ENCODE measurements at places on chromosomes 4 and X.

GRCh38 chr4:112099701-112100297, 45.5 kb upstream of the FAM241A start:
- no peak for DNase-seq

DNA sequence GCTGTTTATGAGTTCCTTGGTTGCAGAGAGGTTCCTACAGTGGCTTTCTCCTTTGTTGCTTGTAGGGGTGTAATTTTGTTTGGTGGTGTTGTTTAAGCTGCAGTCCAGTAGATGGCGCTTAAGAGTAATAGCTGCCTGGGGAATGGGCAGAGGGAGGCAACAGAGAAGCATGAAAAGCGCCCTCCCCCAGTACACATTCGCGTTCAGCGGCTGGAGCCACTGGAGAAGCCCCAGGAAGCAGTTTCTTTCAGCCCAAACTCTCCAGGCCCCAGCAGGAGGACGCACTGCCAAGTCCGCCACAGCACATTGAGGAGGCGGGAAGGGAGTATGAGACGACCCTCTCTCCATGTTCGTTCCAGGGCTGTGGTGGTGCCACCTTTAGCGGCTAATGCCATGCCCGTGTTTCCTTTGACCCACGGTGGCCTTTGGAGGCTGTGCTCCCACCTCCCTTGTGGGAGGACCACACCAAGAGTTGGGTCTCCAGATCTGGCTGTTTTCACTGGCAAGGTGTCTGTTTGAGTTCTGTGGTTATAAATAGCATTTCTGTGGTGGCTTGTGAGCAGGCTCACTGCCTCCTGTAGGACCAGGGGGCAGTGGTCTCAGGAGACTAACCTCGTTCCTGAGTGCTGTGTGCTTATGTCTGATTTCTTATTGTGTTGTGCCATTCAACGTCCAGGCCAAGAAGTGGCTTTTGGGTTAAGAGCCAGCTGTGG, 252.3 kb downstream of the ARHGAP10 start:
- DNase-seq, result no peak

DNA sequence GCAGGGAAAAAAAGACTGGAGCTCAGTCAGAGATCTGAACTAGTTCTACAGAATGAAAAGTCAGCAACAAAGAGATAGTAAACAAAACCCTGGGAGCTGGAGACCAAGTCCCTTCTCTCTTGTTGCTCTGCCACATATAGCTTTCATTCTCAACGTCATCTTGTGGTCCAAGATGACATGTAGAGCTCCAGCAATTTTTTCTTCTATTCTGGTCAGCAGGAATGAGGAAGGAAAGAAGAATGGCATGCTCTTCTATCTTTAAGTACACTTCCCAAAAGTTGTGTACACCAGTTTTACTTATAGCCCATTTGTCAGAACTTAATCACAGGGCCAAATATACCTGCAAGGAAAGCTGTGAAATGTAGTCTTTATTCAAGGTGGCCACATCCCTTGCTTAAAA, 45.6 kb downstream of the RAP2C start:
- no peak for DNase-seq

DNA sequence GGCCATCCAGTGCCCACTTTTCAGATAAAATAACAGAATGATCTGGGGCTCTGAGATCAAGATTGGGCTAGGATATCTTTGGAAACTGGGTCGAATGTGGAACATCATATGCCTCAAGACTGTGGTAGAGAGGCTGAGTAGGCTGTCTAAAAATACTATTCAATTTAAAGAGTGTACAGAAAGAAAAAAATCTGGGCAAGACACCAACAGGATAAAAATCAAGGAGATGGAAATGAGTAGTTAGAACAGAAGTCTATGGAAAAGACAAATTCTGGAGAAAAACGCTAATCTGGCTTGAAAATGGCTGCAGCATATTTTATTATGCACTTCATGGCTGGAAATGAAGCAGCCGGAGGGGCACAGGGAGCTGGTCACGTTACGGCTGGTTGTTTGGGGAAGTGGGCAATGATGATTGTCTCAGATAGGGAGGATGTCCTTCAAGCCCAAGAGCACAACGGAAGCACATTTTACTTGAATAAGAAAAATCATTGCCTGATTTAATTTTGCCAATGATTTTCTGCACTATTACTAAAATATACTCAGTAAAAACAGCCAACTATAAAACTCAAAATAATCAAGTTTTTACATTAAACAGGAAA, 27.1 kb upstream of the MAPK10 start:
- no peak for DNase-seq

DNA sequence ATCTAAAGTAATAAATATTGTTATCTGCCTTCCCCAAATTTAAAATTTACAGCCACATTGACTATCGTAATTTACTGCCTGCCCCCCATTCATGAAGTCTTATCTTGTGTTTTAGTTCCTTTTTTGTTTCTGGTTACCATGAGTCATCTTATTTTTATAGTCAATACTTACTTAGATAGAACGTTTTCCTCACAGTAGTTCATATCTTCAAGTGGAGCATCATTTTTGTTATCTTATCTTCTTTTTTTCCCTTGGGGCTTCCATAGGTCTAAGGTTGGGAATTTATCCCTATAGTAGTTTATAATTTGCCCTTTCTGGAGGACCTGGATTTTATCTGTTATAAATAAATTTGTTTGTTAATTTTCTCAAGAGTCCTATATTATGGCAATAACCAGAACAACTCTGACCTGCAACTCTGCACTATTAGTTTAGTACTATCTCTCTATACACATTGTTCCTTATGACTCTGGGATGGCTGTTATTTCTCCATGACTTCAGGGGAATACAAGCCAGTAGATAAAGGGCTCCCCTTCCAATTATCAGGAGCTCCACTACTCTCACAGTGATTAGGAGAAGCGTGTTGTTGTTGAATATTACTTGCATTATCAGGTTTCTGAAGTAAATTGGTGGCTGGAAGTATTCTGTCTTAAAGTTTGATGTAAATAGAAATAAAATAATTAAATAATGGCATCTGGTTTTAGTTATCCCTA, 330.6 kb downstream of the GALNTL6 start:
- DNase-seq, result no peak

- DNase-seq, result no peak
These were observed 13.8 kb upstream of the MAN2B2 start for GRCh38 chr4:6561173-6561516.

GRCh38 chr4:146915132-146915531, 30.5 kb downstream of the TTC29 start:
- DNase-seq, result no peak

GRCh38 chr4:128917781-128918180, 108.3 kb downstream of the JADE1 start:
- DNase-seq, result no peak

DNA sequence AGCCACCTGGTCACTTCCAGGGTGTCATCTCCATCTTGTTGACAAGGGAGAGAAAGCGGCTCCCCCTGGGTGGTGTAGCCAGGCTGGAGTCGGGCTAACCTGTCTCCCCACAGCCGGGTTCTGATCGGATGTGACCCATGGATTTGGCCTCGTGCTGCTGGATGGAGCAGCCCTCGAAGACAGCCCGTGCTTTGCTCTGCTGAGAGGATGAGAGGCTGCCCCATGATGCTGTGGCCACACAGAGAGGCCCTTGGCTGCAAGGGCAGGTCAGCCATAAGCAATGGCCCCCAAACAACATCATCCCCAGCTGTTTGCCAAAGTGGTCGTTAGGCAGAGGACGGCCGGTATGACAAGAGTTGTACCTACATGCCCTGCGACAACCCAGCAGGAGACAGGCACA, 106.6 kb downstream of the HMX1 start:
- no peak for DNase-seq

- DNase-seq, result no peak
These were observed 1.2 kb downstream of the PHF8 start for GRCh38 chrX:54043056-54043455.

DNA sequence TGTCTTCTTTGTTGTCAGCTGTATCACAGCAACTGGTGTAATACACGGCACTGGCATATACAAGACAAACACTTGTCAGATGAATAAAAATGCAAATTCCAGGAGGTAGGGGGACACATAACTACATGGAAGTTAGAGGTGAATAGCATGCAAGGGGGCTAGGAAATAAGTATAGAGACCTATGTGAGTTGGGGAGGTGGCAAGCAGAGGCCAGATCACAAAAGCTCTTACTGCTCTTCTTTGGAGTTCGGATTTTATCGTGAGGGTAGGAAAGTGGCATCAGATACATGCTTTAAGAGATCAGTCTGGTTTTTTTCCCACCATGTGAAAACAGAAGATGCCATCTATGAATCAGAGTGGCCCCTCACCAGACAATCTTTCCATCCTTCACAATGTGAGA, 2.8 kb upstream of the SRP72 start:
- DNase-seq, result no peak

DNA sequence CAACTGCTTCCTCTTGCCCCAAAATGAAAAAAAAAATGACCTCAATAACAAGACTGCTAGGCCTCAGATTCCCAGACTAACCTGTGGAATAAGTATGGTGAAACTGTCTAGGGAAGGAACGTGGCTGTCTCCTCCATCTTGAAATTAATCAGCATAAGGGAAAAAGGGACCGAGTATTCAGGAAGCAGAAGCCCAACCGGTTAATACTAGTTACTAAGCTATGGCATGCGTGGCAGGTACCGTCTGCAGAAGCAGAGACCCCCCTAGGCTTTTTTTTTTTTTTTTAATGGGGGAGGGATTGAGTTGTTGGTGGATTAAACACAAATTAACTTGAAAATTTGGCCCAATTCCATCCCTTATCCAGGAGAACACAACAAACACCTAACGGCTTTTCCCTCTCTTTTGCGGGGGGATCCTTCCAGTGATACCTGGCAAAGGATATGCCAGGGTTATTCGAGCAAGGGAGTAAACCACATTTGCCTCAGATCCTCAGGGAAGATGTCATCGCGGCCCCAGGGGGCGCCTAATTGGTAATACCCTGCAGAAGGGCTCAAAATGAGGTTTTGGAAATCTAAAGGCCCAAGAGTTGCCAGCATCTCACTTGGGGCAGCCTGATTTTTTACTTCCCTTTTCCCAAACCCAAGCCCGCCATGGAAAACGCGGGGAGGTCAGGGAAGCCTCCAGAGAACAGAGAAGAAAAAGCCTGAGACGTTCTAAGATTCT, 893 bp downstream of the RLIM start:
- no peak for DNase-seq

DNA sequence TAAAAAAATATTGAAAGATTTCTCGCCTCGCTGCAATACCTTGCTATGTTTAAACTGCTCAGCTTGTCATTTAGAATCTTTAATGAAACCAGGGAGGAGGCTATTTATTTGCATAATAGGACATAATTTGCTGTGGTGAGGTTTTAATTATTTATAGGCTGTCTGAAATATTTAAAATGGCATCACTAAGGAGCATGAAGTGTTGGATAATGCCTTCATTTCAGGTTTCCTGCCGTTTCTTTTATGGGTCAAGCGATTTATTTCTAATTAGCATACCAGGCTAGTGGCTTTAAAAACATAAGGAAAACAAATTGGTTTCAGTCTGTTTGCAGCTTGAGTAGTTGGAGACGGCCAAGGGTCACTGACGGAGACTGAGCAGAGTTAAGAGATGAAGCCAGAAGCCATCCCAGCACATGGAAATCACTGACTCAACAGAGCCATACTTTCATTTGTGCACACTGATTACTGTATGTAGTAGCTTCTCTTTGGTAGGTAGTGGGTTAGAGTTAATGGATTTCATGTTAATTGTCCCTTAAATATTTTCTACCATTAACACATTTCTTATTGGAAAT, 1962.4 kb upstream of the TENM3 start:
- no peak for DNase-seq

DNA sequence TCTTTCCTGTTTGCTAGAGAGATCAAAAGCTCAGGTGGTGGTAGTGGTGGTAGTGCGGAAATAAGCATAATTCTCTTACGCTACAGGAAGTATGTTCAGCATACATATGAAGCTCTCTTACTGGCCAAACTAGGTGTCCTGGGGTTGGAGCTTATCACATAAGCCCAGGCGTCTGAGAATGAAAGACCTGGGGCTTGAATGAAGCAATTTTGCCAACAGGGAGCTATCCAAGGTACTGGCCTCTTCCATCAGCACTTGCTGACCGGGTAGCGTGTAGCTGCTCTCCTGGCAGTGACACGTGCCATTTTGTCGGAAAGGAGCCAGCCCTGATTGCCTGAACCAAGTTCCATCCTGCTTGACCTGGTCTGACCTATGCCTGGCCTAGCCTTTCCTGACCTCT, 65.9 kb upstream of the HPF1 start:
- DNase-seq, result no peak

DNA sequence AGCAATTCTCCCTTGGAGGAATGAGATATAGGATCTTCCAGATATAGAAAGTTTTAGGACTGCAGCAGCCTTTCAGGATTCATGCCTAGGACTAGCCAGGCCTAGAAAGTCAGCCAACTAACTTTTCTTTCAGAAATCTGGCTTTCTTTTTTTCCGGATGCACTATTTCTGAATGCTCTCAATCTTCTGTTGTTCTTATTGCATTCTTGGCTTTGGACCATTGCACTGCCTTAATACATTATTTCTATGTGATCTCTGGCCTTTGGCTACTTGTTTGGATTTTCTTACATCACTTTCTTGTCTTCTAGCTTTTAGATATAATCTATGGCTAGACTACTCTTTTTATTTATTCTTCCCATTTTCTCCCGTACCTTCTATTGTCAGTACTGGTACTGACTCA, 813.1 kb upstream of the HTR2C start:
- no peak for DNase-seq

DNA sequence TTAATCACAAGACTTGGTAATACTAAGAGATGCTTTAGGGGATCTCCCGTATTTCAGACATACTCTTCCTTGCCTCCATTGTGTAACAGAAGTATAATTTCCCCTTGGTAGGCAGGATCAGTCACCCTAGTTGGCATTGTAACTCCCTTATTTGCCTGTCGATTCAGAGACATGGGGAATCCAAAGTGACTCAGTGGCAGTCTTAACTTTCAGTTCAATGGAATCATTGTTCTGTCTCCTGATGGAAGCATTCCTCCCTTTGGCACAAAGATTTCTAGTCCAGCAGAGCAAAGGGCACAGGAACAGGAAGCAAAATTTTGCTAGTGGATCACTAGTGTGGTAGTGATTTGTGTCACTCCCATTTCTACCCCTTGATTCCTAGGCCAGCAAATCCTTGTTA, 80.4 kb downstream of the DCUN1D4 start:
- no peak for DNase-seq

DNA sequence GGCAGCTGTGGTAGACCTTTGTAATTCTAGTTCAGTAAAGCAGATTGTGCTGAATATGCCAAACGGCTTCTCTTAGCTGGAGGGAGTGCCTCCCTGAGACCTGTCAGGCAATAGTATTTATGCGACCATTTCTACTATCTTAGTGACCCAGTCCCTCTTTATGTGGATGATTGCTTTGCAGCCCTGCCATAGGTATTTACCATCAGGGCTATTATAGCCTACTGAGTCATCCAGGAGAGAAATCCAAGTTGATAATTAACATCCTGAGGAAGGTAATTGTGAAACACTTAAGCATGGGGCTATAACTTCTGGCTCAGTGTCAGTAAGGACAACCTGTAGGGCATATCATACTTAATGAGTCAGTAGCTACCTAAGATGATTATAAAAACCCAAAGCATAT, 103.9 kb upstream of the MAOA start:
- no peak for DNase-seq

GRCh38 chr4:83293305-83294046, 8.9 kb upstream of the COQ2 start:
- no peak for DNase-seq

- no peak for DNase-seq
These were observed 2.2 kb upstream of the CFI start for GRCh38 chr4:109803924-109804571.

- no peak for DNase-seq
These were observed 589.6 kb downstream of the IL15 start for GRCh38 chr4:142226014-142226413.

Data from stimulated activated CD4-positive, alpha-beta T cell treated with anti-CD3 and anti-CD28 coated beads, Interleukin-4, amount 100 ng/mL, for 1 hour (primary cell).